Stimulated activated CD8-positive, alpha-beta memory T cell treated with anti-CD3 and anti-CD28 coated beads, Interleukin-2, amount 100 ng/mL, for 48 hours (primary cell): ENCODE measurements at places on chromosomes 3 and 15.

- no peak for DNase-seq
Measured at GRCh38 chr3:143847787-143848631, at the start of gene SLC9A9. Gene SLC9A9, minus strand, starts transcription at chr3:143848468. Its CDS starts 146 bp downstream, at chr3:143848322.

GRCh38 chr3:170128977-170129431 lies 52.5 kb downstream of the PHC3 start:
- DNase-seq = no peak

- no peak for DNase-seq
Measured at GRCh38 chr15:60370105-60370868, 27.5 kb downstream of the ANXA2 start.

GRCh38 chr3:114205541-114205940 lies 26.7 kb upstream of the DRD3 start:
- no peak for DNase-seq

DNA sequence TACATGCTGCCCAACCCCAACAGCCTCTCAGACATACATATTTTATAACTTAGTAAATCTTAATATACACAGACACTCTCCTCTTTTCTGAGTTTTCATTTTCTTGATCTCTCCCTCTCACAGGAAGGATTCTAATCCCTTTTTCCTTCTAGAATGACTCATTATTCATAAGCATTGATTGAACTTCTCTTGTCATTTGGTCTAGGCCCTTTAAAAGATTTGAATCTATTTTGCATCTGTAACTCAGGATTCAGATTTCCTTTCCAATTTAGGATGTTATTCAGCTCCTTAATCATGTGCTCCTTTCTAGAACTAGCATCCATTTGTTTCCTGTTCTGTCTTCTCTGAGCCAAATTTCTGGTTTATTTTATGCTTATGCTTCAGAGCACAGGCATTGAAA lies 624.5 kb upstream of the SGO1 start:
- no peak for DNase-seq

GRCh38 chr15:33243869-33244268 lies 49.4 kb upstream of the FMN1 start:
- DNase-seq = no peak

GRCh38 chr3:179967622-179968021 lies 69.1 kb downstream of the PEX5L start:
- DNase-seq = no peak

GRCh38 chr15:68314563-68314962 lies 37.0 kb downstream of the FEM1B start:
- no peak for DNase-seq
